GM20000 (cell line): ENCODE measurements at places on chromosomes 5 and 9.
A peak's percentile ranks its signal among the peaks of the same experiment; 100 is the strongest.

GRCh38 chr9:97534961-97535594, 33.6 kb downstream of the TMOD1 start:
- DNase-seq = no peak

DNA sequence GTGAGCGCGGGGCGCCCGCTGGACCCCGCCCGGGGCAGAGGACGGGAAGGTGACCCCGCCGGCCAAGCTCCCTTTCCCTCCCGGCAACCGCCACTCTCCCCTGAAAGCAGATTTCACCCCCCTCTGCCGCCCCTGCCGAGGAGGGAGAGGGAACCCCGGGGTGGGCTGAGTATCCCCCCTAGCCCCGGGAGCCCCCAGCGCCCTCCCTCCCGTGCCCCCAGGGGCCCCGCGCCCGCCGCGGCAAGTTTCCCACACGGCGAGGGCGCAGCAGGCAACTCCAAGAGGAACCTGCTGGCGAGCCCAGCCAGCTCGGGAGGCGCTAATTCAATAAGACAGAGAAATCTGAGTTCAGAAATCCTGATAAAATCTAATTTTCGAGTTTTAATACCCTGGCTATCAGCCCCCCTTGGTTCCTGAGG, 1.6 kb downstream of the NTNG2 start:
- DNase-seq = no peak

GRCh38 chr5:82676661-82677060, 398.5 kb upstream of the RPS23 start:
- DNase-seq = peak; percentile 23

DNA sequence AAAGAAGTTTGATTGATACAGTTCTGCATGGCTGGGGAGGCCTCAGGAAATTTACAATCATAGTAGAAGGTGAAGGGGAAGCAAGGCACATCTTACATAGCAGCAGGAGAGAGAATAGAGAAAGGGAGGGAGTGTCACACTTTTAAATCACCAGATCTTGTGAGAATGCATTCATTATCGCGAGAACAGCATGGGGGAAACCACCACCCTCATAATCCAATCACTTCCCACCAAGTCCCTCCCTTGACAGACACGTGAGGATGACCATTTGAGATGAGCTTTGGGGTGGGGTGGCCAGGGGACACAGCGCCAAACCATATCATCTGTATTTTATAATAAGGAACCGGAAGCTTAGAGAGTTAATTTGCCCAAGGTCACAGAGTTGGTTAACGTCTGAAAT, 13.7 kb upstream of the FOCAD start:
- DNase-seq = no peak

- DNase-seq = no peak
Observed at GRCh38 chr9:84990416-84990815, 320.9 kb downstream of the NTRK2 start.

DNA sequence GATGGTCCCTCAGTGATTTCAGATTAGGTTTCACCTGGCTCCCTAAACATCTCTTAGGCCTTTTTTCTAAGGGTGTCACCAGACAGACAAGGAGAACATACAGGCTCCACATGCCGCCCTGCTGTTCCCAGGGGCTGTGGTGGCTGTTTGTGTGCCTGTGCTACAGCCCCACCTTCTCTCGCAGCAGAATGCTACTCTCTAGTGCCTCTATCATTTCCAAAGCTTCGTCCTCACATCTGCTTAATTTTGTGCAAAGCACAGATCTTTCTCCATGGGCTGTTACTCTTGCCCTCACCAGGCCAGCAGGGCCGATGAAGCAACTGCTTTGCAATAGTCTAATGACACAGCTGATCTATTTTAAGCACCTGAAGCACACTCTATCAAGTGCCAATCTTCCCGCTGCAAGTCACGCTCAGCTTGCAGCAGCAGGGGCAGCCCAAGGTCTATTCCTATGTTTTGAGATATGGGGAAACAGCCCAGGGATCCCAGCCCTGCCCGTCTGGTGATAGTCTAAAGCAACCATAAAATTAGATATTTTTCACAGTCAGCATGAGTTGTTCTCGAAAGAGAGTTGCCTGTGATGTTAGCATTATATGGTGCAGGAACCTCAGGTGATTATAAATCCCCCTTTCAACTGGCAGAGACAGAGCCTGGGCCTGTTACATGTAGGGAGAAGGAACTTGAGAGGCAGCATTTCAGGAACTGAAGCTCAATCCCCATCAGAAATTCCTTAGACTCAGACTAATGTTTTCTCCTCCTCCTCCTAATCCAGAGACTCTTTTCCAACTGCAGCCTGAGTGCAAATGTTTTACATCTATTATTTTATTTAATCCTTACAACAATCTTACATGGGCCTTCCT, 12.7 kb downstream of the ABLIM3 start:
- no peak for DNase-seq

DNA sequence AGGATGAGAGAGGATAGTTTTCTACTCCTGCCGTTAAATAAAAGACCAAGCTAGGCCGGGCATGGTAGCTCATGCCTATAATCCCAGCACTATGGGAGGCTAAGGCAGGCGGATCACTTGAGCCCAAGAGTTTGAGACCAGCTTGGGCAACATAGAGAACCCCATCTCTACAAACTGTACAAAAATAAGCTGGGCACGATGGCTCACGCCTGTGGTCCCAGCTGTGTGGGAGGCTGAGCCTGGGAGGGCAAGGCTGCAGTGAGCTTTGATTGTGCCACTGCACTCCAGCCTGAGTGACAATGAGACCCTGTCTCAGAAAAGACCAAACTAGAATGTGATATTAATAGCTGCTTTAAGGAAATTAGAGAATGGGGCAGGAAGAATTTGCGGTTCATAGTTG, 158.4 kb downstream of the NIPBL start:
- no peak for DNase-seq

DNA sequence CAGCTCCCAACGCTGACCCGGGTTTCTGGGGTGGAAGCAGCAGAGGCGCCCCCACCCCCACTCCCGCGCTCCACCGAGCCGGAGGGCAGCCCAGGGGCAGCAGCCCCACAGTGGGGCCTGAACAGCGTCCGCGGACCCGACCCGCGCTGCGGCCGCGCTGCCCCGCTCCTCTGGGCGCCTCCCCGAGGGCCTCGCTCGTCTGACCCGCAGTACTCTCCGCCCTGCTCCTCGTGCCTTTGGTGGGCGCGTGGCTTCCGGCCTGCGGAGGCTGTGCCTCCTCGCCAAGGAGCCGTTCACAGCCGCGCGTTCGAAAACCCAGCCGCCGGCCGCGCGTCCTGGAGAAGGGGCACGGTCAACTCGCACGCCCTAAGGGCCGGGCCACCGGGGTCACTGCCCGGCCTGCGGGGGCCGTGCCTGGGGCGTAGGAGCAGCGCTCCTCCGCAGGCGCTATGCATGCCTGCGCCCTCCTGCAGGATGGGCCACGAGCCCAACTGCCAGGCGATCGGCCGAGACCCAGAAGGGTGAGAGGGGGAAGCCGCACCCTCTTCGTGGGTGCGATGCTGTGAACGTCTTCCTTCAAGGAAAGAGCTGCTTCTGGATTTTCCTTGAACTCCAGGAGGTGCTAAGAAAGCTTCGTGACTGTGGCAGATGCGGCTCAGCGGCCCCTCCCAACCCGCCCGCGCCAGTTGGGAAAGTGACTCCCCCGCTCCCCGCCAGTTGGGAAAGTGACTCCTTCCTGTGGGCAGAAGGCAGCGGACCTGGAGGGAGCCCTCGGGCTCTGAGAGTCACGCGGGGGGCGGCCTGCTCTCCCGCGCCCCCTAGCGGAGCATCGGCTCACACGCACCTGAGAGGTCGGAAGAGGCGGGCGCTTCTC, 82.7 kb downstream of the HSD17B3 start:
- DNase-seq = peak; percentile 77

- DNase-seq = peak; percentile 37
Observed at GRCh38 chr5:153896701-153897100, 142.0 kb downstream of the FAM114A2 start.

DNA sequence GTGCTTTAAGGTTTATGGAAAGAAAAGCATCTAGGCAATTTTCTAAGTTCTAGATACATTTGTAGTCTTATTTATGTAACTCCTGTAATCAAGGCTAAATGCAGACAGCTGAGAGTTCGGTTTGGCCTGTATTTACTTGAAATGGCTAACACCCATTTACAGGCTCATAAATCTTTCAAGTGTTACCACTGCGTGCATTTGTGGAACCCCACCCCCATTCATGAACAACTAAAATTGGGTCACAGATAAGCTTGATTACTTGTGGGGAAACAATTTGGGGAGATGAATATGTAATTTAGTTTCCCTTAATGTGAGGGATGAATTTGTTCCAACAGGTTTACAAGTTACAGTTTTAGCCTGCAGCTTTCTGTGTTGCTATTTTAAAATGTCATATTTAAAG, 360.6 kb downstream of the ARRDC3 start:
- DNase-seq = no peak

GRCh38 chr9:97559111-97559514, 57.6 kb downstream of the TMOD1 start:
- DNase-seq = peak; percentile 77

DNA sequence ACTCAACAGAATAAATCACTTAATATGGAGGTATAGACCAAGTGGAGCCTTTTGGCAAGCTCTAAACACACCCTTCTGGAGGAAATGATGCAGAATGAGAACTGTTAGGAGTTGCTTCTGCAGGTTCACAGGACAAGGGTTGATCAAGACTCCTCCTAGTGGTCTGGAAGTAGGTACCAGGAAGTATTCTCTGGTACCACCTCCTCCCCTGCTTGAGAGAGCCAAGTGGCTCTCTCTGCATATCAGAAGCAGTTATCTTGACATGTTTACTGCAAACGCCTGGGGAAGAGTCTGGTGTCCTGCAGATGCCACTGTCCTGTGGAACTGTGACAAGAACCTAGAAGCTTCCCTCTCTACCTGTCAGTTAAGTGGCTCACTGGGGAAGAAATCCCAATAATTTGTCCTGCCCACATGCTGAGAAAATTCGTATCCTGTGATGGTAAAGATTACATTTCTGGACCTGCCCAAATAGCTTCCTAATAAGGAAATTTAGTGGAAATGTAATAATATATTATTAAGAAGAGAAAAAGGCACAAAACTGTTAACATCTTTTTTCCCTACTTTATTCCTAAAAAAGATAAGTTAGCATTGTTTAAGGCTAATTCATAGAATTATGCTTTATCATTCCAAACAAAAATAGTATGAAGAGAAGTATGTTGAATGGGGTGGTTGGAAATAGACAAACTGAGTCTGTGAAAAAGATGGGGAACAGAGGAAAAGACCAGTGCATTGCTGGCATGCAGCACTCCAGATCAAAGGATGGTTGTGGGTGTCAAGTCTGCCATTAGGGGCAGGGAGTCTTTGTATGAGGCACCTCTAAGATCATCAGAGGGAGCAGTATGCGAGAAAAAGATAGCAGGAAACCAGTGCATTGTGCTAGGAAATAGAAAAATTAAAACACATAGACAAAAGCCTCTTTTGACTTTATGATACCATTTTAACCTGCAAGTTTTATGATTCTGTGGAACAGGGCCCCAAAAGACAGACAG, 118.8 kb downstream of the CDC42SE2 start:
- DNase-seq = peak; percentile 52

DNA sequence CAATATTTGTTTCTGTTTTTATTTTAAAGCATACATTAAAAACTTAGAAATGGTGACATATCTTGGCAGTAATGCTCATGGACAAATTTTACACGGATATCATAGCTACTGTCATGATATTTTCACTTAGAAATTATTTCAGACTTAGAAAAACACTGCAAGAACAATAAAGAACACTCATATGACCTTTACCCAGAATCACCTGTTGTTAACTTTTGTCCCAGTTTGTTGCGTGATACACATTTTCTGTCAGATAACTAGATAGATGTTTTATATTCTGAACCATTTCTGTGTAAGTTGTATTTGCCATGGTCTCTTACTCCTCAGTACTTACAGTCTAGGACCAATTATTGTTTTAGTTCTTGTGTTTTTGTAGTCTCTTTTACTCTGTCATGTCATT, 3.6 kb upstream of the LRRC70 start:
- DNase-seq = no peak

DNA sequence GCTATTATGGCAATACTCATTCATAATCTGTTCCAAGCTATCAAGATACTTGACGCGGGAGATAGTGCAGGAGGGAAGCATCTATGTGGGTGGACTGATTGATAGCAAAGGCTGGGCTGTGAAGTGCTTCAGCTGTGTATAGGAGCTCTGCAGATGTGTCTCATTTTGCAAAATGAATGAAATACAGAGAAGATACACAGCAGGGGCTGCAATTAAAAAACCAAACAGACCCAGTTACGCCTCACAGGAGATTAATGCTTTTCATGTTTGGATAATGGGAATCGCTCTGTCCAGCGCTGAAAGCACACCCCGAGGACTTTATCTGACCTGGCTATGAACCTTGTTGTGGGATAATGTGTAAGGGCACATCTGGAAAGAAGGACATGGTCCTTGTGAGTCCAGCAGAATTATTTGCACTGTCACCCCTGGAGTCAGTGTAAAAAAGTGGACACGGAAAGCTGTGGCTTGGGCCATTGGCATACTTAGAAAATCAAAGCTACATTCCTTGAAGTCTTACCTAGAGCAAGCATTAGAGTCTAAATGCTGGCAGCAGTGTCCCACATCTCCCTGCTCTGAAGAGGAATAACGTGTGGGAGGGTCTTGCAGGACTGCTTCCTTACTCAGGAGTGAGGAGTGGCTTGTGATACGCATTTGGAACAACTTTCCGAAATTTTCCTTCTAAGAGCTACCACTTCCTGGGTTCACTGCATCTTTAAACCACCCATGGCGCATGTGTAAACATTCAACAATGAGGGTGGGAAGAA, 2.6 kb downstream of the SH3RF2 start:
- no peak for DNase-seq

GRCh38 chr9:97803167-97804058, 49.6 kb upstream of the FOXE1 start:
- DNase-seq = peak; percentile 96

- DNase-seq = no peak
Observed at GRCh38 chr9:89563571-89564345, 41.1 kb upstream of the GADD45G start.

GRCh38 chr5:179380211-179381035, 35.2 kb upstream of the ADAMTS2 start:
- DNase-seq = no peak

- DNase-seq = no peak
Observed at GRCh38 chr5:141519605-141520565, 31.0 kb downstream of the PCDHGC5 start.

GRCh38 chr5:142175039-142175438, 66.5 kb downstream of the NDFIP1 start:
- DNase-seq = no peak

DNA sequence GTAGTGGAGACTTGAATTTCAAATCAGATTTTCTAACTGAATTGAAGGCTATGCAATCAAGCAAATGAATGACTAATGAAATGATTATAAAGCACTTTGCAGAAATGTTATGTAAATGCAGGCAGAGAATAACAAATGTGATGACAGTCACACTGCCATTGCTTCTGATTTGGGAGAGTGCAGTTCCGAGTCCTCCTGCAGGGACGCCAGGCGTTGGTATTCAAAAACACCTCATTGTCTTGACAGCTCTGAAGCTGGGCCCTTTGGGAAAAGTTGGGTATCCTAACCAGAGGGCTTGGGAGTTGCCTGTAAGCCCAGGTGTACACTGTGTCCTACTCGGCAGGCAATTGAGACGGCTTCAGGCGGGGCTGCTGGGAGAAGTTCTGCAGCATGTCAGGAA, 57.9 kb downstream of the C5orf15 start:
- DNase-seq = no peak
